Hypothalamus (tissue), 51 donors: ENCODE measurements at places on chromosomes 5 and 9.

DNA sequence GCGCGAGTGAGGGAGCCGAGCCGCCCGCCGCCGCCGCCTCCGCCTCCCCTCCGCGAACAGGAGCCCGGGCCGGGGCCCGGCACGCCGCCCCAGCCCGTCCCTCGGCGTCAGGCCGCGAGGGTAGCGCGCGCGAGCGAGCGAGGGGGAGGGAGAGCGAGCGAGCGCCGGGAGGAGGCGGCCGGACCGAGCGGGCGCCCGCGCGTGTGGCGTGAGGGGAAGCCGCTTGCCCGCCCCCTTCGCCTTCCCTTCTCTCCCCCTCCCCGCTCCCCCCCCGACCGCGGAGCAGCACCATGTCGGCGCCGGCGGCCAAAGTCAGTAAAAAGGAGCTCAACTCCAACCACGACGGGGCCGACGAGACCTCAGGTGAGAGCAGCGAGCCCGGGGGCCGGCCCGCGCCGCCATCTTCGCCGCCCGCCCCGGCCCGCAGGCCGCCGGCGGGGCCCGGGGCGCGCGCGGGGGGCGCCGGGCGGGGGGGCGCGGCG lies 312 bp downstream of the SET start:
- DNase-seq: no peak

GRCh38 chr9:113656771-113657670 lies 193.5 kb downstream of the RGS3 start:
- DNase-seq: no peak

DNA sequence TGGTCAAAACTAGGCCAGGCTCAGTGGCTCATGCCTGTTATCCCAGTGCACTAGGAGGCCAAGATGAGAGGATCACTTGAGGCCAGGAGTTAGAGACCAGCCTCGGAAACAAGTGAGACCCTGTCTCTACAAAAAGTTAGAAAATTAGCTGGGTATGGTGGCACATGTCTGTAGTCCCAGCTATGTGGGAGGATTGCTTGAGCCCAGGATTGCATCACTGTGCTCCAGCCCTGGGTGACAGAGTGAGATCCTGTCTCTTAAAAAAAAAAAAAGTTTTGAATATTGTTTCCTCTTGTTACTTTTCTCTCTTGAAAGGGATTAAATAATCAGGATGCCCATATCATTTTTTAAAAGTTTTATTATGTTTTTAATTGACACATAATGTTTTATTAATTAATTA lies 7.6 kb downstream of the ARHGEF37 start:
- DNase-seq: no peak

DNA sequence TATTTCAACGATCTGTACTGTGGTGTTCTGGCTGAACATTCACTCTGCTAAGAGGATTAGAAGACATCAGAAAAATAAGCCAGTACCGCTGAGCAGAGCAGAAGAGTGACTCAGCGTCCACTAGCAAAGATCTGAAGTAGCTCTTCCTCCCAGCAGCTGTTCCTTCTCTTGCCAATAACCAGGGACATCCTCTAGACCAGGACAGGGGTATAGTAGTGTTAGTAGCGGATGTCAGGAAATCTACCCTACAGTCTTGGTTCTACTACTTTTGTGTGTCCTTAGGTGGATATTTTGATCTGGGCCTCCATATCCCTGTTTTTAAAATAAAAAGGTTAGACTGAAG lies 103.6 kb downstream of the TSSK1B start:
- no peak for DNase-seq

DNA sequence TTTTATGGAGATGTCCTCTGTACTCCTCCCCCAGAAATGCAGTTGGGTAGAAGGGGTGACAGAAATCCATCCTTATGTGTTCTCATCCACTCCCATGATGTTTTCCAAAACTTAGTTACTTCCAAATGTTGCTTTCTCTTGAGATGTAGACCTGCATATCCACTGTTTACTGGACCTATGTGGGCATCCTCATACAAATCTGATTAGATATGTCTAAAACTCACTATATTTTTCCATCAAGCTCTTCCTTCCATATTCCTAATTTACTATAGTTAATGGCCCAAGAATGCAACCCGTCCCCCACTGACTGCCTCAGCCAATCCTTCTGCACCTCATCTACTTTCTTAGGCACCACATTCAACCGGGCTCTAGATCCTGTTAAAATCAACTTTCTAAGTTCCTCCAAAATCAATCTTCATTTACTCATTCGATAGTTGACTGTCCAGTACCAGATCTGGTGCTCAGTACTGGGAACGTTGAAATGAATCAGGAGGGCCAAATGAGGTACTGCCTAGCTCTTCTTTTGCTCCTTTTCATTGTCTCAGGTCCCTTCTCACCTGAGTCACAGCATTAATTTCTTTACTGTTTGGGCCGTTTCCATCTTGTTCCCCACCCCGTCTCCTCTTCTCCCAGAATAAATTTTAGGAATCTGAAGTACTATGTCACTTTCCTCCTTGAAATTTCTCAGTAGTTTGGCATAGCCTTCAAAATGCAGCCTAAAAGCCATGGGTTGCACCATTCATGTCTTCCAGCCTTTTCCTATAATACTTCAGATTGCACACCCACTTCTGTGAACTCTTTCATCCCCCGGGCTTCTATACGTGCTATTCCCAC lies 7.9 kb downstream of the PLK2 start:
- no peak for DNase-seq

GRCh38 chr5:157108976-157109375 lies at the start of gene HAVCR2:
Gene HAVCR2 (minus strand): TSS chr5:157109044. CDS start chr5:157108983, 61 bp downstream.
- peak; percentile 2 for DNase-seq

- DNase-seq: no peak
Measured at GRCh38 chr5:100110497-100110896, 424.7 kb upstream of the FAM174A start.

DNA sequence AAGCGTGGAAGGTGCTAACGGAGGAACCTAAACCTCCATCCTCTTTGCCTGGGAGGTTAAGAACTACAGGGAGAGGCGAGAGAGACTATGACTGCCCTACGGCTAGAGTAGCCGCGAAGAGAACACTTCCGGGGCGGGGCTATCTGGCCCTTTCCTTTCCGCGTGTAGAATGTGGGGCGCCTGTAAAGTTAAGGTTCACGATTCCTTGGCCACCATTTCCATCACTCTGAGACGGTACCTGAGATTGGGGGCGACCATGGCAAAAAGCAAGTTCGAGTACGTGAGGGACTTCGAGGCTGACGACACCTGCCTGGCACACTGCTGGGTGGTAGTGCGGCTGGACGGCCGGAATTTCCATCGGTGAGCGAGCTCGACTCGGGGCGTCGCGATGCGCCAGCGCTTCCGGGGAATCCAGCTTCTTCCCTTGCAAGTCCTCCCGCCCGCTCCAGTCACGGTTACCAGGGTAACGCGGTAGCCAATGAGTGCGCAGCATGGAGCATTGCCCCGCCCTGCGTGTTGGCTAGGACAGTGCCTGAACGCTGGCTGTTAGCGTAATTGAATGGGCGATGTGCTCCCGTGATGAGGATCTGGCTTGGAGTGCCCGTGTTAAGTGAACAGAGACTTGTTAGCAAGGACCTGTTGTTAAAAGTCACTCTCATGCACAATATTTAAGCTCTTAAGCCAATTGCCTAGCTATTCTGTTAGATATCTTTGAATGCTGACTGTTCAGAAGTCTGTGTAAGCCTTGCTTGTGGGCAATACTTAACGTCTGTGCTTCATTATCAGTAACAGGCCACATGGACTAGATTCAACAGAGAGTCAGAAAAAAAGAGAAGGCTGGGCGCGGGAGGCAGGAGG lies at the start of gene THG1L:
Gene THG1L, plus strand, starts transcription at position 149 of the 858 bp plus-strand sequence. Its CDS starts 21 bp downstream, at position 170.
- peak; percentile 98 for DNase-seq

DNA sequence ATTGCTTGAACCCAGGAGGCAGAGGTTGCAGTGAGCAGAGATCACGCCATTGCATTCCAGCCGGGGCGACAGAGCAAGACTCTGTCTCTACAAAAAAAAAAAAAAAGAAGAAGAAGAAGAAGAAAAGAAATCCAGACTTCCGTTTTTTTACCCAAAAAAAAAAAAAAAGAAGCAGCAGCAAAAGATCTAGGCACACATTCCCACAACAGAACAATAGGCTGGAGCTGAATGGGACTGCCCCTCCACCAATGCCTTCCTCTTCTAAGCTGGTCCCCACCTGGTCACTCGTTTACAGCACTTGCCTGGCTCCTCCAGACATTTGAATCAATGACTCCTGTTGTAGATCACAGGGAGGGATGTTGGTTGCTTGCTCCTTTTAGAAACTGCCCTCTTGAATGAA lies 1.6 kb upstream of the LMAN2 start:
- no peak for DNase-seq

DNA sequence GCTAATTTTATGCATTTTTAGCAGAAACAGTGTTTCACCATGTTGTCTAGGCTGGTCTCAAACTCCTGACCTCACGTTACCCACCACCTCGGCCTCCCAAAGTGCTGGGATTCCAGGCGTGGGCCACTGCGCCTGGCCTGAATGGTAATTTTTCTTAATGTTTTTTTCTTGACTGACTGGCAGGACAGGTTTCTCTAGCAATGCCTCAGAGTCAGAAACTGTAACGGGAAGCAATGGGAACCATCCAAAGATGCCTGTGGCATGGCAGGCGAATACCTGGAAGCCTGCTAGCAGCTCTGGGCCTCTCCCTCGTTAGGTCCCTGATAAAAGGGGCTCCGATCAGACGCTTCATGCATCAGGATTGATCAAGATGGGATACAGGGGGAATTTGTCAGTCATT lies 639.2 kb downstream of the NR2F1-AS1 start:
- no peak for DNase-seq

DNA sequence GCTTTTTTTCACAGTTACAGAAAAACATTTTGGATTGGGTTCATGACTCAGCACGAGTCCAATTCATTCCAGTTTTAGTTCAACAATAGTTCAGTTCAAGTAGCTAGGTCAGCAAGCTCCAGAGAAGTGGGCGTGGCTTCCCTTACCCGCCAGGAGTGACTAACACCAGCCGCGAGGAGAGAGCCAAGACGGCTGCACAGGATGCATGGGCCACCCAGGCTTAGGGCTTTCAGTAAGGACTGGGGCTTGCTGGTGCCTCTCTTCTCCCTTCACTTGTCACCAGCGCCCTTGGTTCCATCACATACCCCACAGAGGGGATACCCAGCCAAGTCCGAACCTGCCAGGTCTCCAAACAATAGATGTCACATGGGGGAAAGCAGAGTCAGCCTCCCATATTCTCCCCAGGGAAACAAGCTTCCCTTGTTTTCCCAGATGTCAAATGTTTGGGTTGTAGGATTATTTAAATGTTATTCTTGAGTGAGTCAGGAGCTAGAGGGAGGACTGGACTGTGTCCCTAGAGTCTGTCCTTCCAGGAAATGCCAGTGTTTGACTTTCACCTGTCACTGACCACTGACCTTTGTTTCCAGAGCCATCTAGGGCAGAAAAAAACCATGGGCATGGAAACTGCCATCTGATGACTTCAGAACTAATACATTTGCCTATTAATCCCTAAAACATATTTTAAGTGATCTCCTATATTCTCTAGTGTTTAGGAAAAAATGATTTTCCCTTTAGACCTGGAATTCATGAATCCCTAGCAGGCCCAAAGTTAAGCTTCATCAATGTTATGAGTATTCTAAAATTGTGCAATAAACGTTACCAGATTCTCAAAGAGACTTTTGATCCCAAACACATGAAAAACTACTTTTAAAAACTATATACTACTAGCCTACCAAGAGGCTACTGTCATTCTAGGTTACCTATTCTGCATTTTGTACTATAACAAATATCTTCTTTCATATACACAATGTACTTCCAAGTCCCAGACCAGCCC lies 51.9 kb downstream of the NIPAL4 start:
- peak; percentile 26 for DNase-seq

DNA sequence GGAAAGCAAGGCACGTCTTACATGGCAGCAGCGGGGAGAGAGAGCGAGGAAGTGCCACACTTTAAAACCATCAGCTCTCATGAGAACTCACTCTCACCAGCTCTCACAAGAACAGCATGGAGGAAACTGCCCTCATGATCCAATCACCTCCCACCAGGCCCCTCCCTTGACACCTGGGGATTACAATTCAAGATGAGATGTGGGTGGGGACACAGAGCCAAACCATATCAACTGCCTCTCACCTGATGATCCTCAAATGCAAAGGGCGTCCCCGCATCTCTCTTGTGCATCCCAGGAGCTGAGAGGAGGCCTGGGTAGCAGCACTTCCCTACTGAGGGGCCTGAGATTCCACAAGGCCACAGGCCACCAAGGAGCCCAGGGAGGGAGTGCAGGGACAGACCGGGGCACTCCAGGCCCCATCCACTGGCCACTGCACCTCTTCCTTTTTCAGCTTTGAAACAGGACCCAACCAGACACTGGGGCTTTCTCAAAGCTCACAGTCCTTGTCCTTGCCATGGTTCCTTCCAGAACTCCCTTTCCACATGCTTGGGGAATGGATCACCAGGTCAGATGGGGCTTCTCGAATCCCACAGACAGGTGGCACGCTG lies 54.5 kb upstream of the IL17B start:
- no peak for DNase-seq

DNA sequence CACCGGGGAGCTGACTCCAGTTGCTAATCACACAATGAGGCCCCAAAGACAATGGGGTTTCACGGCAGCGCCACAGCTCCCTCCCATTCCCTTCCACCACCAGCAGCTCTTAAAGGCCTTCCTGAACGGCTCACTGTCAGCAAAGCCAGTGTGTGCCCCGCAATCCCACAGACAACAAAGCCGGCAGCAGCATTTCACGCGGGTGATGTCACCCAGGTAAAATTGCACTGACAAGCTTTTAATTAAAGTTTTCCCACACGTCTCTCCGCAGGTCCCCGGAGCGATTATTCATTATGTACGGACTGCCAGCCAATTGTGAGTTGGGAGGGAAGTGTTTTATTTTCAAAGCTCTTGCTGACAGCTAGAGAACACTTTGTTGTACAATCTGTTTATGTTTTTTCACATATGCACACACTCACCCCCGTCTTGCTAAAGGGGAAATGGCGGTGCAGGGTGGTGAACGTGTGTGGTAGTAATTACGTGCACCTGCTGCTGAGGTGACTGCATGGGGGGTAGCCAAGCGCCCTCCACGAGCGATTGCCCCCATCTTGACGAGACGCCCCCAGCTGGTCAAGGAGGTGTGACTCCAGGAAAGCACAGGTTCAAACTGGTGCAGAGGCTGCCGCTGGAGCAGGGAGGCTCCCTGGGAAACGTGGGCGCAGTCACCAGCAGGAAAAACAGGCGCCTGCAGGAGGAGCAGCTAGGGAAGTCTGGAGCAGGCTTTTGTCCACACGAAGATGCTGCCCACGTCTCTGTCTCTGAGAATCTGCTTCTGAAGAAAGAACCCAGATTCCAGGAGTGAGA lies 65.0 kb downstream of the IRX2 start:
- DNase-seq: no peak

GRCh38 chr9:82923092-82923911 lies 139.6 kb downstream of the RASEF start:
- DNase-seq: no peak

- no peak for DNase-seq
Measured at GRCh38 chr9:98146101-98146991, 27.3 kb upstream of the TRIM14 start.

DNA sequence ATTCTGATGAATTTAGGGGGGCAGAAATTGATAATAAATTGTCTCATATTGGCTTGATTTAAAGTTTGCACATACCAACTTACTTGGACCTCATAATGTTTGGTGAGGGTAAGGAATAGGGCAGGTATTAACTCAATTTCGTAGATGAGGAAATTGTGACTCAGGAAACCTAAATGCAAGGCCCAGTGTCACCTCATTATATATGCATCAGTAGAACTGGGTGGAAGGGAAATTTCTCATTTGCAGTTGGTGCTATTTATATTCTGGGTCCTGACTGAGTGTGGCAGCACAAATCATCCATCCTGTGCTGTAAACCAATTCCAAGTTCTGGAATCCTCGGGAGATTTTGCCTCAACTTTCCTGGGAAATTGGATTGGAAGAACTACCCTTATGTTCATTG lies 103.0 kb downstream of the SPATA31D1 start:
- DNase-seq: no peak
